Hypothalamus (tissue), 51 donors: ENCODE measurements at places on chromosomes 3 and 15.

GRCh38 chr3:67781218-67781617 lies 126.8 kb upstream of the SUCLG2 start:
- no peak for DNase-seq

DNA sequence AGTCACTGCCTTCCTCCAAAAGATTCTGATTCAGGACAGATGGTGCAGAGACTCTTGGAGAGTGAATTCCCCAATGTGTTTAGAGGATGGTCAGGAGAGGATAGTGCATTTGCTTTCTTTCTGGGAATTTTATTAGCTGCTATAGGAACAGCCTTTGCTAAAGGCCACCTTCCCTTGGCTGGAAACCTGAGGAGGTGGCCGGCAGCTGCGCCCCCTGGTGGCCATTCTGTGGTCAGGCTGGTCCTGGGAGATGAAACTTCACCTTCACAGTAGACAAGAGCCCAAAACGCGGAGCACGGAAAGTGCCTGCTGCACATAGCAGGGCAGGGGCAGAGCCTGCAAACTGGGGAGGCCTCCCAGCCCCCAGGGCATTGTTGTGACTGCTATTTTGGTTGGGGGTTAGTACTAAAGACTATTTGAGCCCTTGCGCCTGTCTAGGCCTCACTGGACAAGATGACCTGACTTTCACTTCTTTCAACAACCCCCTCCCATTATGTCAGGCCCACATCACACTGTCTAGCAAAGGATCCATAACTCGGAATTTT lies 34.3 kb downstream of the SEC22C start:
- peak; percentile 60 for DNase-seq

GRCh38 chr3:169400874-169401273 lies 262.6 kb downstream of the MECOM start:
- no peak for DNase-seq

DNA sequence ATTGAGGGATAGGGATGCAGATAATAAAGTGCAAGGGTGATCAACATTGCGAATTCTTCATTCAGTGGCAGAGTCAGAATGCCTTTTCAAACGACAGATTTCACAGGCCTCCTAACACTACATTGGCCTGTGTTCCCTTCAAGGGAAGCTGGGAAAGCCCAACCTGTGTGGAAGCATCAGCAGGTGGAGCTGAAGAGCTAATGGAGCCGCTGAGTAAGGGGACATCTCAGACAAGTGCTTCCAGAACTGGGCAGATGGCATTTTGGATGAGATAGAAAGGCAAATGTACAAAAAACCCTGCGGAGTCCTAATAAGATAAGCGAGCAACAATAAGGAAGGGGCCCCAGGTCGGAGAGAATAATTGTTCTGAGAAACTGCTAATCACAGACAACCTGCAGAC lies 8.5 kb upstream of the SLC24A5 start:
- DNase-seq: no peak

GRCh38 chr3:47003461-47004368 lies 24.2 kb downstream of the NBEAL2 start:
- DNase-seq: no peak

DNA sequence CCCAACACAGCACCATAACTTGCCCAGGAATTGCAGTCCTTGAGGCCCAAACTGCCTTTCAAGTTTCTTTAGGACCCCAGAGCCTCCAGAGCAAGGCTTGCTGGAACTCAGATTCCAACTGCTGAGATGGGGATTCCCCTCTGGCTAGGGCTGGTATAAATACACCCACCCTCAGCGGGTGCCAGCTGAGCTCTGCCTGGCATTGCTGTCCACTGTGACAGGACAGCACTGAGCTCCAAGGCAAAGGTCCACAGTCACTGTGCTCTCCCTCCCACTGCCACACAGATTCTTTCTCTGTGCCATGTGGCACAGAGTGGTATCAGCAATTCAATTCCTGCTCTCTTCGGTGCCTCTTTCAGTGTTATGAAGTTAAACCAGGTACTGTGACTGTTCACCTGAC lies 304.2 kb upstream of the LMCD1 start:
- DNase-seq: no peak

GRCh38 chr3:69774029-69774428 lies 34.8 kb downstream of the MITF start:
- DNase-seq: no peak

- DNase-seq: no peak
Observed at GRCh38 chr3:58633157-58633865, 33.3 kb downstream of the FAM3D start.

GRCh38 chr3:186013312-186013711 lies 75.5 kb upstream of the TRA2B start:
- DNase-seq: no peak

GRCh38 chr3:135853981-135854380 lies 111.5 kb upstream of the PPP2R3A start:
- DNase-seq: no peak
